Muscle of back (tissue), 13 donors: ENCODE measurements at places on chromosomes 6 and 20.

- peak; percentile 94 for DNase-seq
Observed at GRCh38 chr6:150606168-150606591, 6.5 kb downstream of the PLEKHG1 start.

- DNase-seq: no peak
Observed at GRCh38 chr20:63773571-63774241, 34.1 kb downstream of the SLC2A4RG start.

GRCh38 chr6:15755526-15755925 is 92.7 kb upstream of the DTNBP1 start:
- peak; percentile 51 for DNase-seq

DNA sequence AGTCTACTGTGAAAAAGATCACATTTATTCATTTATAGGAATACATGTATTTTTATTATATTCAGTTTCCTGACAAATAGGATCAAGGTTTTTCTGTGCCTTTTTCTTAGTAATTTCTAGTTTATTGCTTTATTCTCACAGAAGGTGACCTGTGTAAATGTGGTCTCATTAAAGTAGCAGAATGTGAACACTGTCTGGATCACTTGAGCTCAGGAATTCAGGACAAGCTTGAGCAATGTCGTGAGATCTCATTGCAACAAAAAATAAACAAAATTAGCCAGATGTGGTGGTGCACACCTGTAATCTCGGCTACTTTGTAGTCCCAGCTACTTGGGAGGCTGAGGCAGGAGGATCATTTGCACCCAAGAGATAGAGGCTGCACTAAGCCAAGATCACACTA is 516.7 kb downstream of the CDKAL1 start:
- no peak for DNase-seq

DNA sequence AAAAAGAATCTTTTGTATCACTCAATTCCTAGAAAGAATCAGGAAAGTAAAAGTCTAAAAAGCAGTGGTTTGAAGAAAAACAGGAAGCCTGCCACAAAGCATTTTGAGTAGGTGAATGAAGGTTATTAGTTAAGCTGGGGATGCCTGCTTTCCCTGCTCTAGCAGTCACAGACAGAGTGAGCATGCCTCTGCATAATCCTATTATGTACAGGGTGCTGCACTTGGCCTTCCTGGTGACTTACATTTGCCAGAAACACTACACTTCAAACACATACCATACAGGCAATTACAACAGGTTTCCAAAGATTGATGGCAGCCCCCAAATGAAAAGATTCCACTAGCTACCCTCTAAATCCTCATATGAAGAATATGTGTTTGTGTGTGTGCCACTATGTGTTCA is 130.8 kb downstream of the TPBG start:
- no peak for DNase-seq

DNA sequence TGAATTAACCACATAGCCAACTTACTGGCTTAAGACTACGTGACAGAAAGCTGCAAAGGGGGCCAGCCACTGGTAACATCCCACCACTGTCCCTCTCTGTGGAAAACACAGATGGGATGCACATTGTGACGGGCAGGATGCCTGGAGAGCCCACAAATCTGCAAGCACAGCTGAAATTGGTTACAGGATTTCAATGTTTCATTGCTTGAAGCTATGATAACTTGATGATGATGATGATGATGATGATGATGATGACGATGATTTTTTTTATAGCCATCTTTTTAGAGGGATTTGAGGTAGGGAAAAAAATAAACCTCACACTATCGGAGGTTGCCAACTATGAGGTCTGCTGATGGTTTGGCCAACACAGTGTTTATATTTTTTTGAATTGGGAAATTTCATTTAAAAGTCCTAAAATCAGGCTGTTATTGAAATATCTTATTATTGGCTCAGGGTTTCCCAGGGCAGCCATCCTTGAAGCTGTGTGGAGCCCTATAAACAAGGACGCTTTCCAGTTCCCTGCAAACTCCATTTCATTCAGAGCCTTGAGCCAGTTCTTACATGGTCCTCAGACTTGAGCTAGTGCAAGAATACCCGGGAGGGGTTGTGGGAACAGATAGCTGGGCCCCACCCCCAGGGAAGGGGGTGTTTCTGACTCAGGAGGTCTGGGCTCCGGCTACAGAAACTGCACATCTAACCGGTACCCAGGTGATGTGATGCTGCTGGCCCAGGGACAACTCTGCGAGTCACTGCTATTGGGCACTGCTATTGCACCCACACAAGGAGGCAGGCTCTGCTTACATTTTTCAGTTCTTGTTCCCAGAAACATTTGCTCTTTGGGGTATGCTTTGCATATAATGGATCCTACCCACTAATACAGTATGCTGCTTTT is 27.1 kb downstream of the BCAS1 start:
- DNase-seq: no peak

GRCh38 chr20:50058662-50059402 is 54.1 kb downstream of the UBE2V1 start:
- no peak for DNase-seq

DNA sequence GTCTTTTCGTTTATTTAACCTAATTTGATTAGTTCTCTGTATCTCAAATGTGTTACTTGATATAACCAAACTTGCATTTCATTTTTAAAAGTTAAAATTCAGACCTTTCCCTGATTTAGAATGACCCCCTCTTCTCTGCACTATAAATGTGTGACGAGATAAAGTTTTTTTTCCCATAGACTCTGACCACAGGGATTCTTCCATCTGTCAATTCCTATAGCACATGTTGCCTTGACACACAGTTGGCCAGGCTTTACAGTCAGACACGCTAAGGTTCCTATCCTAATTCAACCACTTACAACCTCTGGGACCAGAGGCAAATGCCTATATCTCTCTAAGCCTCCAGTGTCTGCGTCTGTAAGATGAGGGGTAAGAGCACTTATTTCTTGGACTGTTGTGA is 40.6 kb downstream of the KCNS1 start:
- DNase-seq: no peak

GRCh38 chr6:37207903-37208456 is 38.0 kb downstream of the PIM1 start:
- DNase-seq: peak; percentile 53

DNA sequence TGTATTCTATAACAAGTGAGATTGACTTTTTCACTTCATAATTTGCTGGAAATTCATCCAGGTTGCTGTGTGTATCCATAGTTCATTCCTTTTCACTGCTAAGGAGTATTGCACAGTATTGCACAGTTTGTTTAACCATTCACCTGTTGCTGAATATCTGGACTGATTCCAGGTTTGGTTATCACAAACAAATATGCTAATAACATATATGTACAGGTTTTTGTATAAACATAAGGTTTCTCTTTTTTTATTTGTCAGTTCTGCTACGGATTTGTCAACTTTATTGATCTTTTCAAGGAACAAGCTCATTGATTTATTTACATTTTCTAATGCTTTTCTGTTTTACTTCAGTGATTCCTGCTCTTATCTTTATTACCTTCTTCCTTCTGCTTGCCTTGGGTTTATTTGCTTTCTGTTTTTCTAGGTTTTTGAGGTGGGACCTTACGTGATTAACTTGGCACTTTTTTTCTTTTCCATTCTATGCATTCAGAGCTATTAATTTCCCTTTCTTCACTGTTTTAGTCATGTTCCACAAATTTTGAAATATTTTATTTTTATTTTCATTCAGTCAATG is 117.0 kb upstream of the OGFRL1 start:
- no peak for DNase-seq

DNA sequence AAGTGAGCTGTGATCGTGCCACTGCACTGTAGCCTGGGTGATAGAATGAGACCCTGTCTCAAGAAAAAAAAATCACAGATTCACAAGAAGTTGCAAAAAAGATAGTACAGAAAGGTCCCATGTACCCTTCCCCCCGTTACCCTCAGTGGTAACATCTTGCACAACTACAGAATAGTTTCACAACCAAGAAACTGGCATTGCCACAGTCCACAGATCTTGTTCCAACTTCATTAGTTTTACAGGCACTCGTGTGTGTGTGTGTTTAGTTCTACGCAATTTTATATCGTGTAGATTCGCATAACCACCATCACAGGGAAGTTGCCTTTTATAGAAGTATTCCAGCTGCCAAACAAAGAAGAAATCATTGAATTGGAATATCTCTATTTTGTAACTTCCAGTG is 19.1 kb downstream of the SPATA2 start:
- DNase-seq: no peak

- DNase-seq: no peak
Observed at GRCh38 chr6:90468080-90468479, 118.8 kb downstream of the MAP3K7 start.

- DNase-seq: no peak
Observed at GRCh38 chr6:75345413-75345812, 60.8 kb upstream of the TMEM30A start.

- DNase-seq: no peak
Observed at GRCh38 chr6:84224251-84224650, 3.2 kb downstream of the CEP162 start.

- DNase-seq: no peak
Observed at GRCh38 chr20:63534427-63534830, 2.7 kb downstream of the PTK6 start.

DNA sequence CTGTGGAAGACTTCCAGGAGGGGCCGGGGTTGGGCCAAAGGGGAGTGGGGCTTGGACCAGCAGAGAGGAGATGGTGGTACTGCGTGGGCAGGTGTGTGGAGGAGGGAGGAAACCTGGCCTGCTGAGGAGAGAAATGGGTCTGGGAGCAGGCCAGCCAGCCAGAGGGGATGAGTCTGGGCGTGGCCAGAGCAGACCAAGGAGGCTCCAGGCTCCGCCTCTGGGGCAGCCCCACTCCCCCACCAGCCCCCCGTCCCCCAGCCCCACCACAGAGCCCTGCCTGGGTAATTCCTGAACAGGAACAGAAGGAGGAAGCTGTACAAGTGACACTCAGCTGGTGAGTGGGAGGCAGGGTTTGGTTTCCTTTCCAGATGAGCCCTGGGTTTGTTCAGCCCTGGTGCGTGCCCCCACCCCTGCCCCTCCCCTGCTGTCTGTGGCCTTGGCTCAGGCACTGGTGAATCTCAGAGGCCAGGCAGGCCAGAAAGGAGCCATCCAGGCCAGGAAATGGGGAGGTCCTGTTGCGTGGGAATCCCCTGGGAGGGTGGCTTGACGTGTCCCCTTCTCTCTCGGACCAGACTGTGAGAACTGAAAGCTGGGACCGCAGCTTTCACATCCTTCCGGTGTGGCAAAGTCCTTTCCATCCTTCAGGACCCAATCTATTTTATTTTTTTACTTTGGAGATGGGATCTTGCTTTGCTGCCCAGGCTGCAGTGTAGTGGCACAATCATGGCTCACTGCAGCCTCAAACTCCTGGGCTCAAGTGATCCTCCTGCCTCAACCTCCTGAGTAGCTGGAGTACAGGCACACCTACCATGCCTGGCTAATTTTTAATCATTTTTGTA is 9.4 kb upstream of the SRC start:
- DNase-seq: no peak

GRCh38 chr20:2713285-2713684 is 20.7 kb downstream of the EBF4 start:
- no peak for DNase-seq

DNA sequence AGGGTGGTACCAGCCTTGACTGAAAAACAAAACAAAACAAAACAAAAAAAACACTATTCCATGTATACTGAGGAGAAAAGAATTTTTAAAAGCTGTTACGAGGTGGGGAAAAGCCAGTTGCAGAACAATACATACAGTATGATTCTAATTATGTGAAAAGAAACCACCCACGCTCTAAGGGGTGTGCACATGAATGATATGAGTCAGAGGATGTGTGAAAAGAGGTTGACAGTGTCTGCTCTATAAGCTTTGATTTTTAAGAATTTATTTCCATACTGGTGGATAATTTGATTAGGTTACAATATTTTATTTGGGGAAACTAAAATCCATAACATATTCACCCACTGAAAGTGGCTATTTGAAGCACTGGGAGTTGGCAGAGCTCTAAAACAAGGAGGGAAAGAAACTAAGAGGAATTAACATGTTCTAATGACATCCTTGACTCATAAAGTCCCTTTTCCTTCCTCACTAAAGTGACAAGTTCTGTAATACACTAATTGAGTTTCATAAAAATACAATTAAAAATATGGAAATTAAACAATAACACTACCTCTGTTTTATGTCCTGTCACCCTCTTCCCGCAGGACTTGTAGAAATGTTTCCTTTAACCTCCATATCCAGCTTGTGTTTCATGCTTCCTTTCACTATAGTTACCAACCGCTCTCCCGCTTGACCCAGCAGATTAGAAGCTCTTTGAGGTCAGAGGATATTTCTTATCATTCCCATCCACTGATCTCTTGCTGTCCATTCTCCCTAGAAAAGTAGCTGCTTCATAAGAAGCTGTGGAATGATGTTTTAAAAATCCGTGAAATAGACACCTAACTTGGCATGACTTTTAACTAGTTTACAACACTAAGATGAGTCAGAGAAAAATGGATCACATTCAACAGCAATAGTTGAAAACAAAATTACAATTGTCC is 118.6 kb upstream of the CCDC28A start:
- DNase-seq: no peak

GRCh38 chr20:57282670-57283361 is 16.4 kb upstream of the BMP7 start:
- no peak for DNase-seq

DNA sequence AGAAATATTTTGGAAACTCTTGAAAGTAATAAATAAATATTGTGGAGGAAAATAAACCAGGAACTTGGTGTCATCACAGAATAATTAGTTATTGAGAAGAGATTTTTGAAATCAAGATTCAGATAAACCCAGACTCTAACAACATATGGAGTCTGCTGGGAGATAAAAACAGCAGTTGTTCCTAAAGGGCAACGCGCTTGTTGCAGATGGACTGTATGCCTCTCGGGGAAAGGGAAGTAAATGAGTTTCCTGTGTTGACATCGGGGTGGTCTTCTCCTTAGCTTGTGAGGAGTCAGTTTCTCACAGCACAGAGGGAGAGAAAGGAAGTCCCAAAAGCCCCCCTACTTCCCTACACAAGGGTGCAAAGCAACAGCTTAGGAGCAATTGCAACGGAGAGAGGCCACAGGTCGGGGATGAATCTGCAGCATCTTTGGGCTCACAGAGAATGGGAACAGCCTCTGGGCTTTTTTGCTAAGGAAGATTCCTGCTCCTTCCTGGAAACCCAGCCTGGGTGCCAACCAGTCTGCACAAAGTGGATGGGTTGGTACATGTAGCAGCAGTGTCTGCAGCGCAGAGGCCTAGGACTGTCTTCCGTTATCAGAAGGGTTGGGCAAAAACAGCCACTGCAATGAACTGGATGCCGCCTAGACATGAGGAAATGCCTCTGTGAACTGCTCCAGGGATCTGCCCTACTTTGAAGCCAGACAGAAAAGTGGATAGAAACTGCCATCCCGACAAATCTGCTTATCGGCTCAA is 603.0 kb upstream of the NRSN1 start:
- DNase-seq: no peak

- no peak for DNase-seq
Observed at GRCh38 chr6:123908797-123909196, 105.1 kb downstream of the NKAIN2 start.

DNA sequence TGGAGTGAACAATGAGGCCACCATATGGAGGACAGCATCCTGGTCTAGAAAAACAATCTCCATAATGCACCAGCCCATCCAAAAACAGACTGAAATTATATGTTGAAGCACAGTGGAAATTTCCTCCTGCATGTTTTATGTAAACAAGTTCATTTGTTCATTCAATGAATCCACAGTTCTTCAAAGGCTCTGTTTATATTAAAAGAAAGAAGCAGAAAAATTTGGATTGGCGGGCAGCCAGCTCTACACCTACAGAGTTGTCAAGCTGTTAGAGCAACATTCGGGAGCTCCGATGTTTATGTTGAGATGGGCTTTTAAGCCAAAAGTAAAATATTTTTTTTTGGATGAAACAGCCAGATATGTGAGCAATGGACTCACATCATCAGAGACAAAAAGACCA is 395.3 kb upstream of the SULF2 start:
- no peak for DNase-seq

GRCh38 chr20:10843146-10843711 is 169.4 kb upstream of the JAG1 start:
- DNase-seq: no peak

- peak; percentile 87 for DNase-seq
Observed at GRCh38 chr6:7243179-7243981, 69.6 kb downstream of the SSR1 start.
